C1 segment of cervical spinal cord (tissue), 14 donors: ENCODE measurements at places on chromosomes 5 and 9.

GRCh38 chr9:88990729-88991065 is 571 bp upstream of the S1PR3 start:
- DNase-seq, result no peak

DNA sequence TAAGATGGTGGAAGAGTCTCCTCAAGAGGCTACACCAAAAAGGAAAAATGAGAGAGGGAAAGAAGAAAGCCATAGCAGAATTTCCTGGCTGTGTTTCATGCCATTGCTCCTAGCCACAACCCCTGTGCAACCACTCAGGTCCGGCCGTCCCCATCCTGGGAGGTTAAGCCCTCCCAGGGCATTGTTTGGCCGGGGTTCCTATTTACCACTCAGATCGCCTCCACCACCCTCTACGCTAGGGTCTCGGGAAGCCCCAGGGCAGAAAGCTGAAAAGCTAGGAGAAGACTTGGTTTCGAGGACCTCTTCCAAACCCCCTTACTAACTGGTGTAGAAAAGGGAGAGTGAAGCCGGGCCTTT is 715 bp downstream of the RC3H2 start:
- no peak for DNase-seq

DNA sequence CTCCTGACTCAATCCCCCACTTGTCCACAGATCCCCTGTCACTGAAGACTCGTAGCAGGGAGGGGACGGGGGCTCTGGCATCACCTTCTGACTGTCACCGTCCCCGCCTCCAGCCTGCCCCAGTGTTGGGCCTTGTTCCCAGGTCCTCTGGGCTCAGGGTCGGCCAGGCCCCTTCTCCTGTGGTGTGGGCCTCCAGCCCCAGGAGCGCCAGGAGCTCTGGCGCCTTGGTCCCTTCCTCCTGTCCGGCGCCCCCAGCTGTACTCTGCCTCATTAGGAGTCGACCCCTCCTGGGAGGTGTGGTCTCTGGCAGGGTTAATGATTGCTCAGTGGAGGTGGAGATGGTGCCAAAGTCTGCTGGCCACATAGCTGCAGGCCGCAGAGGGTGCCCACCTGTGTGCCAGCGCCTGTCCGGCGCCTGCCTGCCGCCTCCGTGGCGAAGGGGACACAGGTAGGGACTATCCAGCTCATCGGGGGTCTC is at the start of gene CDHR2:
CDHR2 (plus strand) TSS at position 376 of the 478 bp plus-strand sequence. CDS start 16,011 bp downstream, outside the sequence.
- no peak for DNase-seq

DNA sequence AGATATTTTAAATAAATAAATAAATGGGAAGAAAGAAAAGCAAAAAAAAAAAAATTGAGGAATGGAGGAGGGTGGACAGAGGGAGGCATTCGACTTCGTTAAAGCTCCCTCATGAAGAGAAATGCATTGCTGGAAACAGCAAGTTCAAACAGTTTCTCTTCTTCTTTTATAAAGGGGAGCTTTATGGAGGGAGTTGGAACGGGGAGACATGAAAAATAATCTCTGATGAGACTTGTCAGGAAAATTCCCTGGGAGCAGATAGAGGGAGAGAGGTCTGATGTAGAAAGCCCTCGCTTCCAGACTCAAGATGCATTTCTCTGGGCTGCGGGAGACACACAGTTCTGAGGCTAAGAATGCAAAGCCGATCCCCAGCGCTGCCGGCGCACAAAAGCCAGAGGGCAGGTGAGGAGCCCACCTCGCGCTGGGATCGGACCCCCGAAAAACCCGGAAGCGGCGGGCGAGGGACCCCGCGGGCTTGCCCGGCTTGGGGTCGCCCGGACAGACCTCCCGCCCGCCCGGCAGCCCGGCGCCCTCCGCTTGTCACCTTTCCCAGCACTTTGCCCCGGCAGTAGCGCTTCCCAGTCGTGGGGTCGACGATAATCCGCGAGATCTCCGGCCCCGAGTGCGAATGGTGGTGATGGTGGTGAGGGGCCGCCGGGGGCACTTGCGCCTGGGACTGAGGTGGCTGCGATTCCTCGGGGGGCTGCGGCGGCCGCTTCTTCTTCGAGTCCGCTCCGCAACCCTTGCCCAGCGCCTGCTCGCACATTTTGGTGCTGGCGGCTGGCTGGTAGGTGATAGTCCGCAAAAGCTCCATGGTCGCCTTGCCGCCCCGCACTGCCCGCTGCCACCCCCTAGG is 512 bp downstream of the PLK2 start:
- DNase-seq, result peak; percentile 41

GRCh38 chr9:126056312-126057021 is 270.2 kb upstream of the MVB12B start:
- DNase-seq, result no peak

GRCh38 chr9:111068771-111069170 is 30.5 kb upstream of the LPAR1 start:
- DNase-seq, result no peak
